ENCODE measurements at places on chromosomes 5 and 9.

GRCh38 chr5:173247041-173247440 lies 12.0 kb upstream of the NKX2-5 start:
- DNase-seq, result no peak

GRCh38 chr9:134366223-134367031 lies 40.2 kb downstream of the RXRA start:
- no peak for DNase-seq

DNA sequence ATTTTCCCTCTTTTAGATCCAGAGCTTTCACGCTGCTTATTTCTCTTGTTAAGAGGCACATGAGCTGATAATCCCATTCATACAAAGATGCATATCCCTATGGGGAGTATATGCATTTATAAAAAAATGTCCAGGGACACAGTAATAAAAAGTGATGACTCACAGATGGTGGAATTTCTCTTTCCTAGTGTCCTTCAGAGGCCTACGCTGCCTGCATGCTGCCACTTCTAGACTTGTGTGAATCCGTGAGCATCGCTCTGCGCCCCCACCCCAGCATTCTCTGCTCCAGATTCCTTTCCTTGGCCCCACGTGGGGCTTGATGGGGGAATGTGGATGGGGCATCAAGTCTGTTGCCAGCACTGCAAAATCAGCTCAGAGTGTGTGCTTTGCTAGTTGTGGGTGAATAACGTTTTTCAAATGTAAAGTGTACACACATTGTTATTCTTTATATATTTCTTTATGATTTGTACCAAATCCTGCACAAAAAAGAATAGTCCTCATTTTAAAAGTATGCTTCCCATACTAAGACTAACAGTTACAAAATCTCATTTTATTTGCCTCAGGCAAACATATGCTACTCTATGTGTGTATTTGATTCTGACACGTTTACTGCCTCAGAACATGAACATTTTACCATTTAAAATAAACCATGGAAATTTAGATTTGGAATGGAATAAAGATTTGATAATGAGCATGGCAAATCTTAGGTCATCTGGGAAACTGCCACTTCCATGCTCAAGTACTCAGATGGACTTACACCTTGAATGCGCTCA lies 22.4 kb upstream of the RASGRF2 start:
- DNase-seq, result no peak

DNA sequence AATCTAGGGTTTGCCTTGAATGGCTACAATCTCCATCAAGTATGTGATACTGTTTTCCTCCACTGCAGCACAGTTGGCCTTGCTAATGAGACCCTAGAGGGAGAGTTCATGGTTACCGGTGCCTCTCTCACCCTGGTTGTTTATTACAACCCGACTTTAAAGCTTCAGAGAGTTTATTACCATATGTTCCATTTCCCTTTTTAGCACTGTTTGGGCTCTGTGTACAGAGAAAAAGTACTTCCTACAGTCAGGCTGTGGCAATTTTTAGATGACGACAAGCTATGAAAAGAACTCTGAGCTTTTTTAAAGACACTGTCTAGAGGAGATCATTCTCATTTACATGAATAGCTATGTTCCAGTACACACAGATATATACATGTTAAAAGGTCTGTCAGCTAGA lies 48.8 kb upstream of the PLCXD3 start:
- DNase-seq, result no peak

DNA sequence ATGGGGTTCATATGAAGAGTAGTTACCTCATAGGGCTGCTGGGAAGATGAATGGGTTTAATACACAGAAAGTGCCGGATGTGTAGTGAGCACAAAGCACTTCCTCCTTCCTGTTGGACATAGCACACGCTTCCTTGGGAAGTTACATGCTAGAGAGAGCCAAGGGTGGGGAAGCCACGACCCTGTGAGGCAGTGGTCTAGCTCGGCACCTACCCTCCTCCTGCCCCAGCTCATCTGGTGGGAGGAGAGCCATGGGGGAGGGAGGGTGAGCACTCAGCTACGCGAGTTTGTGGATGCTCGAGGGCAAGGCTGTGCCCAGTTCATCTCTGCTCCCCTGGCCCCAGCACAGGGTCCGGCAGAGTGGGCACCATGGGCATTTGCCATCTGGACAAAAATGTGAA lies 43.6 kb upstream of the NEK6 start:
- DNase-seq, result no peak

- no peak for DNase-seq
Observed at GRCh38 chr5:39120052-39120420, 45.8 kb upstream of the RICTOR start.

DNA sequence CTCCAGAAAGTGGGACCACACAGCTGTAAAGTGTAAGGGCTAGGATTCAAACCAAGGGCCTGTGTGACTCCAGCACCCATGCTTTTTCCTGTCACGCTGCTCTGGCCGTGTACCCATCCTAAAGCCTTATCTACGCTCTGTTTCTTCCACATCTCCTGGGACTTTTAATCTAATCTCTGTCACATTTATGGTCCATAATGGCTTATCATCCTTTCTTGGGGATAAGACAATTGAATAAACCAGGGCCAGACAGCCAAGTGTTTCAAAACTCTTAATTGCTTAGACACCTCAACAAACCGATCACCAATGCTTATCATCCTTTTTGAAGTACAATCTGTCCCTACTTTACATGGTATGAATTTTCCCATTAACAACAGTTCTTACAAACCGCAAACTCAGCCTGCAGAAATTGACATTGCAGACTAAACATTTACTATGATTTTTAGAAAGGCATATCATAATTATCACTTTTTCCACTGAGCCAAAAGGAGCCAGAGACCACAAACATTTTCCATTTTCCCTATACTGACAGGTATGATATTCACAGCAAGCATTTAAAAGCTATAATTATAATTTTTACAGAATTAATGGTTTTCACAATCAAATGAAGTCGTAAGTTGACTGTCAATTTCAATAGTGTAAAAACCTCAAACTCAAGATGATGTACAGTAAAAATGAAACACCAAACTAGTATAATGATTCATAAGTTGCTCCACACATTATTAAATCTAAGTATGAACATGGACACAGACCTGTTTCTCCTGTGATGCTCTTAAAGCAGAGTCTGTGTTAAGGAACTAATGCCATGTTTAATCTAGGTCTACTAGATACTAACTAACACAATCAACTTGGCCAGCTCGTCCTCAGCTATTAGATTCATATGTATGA lies 99.5 kb downstream of the FBXW11 start:
- no peak for DNase-seq

GRCh38 chr9:96646081-96646991 lies 8.8 kb downstream of the PRXL2C start:
- no peak for DNase-seq

DNA sequence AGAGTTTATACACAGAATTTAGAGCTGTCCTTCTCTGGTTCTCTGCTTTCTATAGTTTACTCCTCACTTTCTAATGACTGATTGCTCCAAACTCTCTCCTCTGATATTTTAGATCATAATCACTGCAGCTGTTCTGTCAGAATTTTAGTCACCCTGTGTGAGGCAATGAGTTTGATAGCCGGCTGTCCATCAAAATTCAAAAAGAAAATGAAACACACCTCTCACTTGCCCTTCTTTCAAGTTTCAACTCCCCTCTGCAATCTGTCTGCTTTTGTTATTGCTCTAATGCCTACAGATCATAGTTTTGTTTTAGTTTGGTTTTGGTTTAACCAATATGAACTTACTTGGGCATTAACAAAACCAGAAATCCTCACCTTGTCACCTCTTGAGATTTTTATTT lies 23.3 kb upstream of the ABLIM3 start:
- DNase-seq, result no peak

- DNase-seq, result no peak
Observed at GRCh38 chr9:98253565-98253964, 1.9 kb downstream of the TBC1D2 start.

DNA sequence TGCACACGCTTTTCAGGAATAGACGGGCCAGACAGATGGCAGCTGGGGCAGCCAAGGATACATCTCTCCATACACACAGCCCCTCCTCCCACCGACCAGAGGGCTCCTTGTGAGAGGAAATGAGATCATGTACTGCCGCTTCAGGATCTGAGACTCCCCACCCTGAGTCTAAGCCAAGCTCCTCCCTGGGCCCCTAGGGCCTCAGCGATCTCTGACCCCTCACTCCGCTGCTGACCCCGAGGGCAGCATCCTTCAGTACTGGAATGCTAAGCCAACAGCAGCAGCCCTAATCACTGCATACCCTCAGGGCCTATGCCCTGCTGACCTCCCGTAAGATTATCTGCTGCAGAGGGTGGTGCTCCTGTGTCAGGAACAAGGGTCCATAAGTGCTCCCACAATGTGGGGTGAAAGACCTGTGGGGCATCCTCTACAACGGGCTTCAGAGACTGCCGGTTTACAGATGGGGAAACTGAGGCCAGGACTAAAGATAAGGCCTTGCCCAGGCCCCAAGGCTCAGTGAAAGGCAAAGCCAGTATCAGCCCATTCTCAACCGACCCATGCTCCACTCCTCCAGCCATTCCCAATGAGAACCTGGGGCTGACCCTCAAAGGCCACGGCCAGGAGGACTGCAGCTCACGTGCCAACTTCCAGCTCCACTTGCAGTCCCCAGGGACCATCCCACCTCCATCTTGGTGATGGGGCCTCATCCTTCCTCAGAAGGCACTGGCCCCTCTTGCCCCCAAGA lies 37.5 kb downstream of the BICD2 start:
- DNase-seq, result no peak

- no peak for DNase-seq
Observed at GRCh38 chr5:141420855-141421488, at the start of gene PCDHGA11. Gene PCDHGA11 (plus strand): TSS chr5:141421051. CDS start chr5:141421228, 177 bp downstream.

DNA sequence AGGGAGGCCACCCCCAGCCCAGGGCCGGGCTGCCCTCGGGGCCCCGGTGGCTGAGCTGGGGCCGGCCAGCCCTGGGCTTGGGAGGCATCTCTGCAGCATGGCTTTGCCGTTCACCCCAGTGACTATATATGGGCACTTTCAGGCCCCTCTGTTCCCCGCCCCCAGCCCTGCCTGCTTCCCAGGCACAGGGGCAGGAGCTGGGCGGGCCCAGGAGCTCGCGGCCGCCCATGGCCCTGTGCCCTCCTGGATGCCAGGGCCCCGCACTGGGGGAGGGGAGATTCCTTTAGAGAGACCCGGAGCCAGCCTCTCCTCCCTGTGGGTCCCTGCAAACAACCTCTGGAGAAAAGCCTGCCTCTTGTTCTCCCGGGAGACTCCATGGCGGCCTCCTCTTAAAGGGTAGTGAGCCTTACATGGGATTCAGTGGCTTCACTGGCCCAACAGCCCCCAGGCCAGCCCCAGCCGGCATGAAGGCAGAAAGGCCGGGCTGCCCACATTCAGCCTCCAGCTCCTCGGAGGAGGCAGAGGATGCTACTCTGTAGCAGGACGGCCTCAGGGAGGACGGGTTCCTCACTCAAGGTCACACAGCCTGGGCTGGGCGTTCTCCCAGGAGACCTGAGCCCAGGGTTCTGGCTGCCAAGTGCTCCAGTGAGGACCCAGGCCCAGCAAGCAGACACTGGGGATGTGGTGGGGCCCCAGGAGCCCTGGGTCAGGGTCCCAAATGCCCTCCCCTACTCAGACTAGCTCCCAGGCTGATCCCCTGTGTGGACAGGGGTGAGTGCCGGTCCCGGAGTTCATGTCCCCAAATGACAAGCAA lies 4.1 kb downstream of the NACC2 start:
- DNase-seq, result no peak

DNA sequence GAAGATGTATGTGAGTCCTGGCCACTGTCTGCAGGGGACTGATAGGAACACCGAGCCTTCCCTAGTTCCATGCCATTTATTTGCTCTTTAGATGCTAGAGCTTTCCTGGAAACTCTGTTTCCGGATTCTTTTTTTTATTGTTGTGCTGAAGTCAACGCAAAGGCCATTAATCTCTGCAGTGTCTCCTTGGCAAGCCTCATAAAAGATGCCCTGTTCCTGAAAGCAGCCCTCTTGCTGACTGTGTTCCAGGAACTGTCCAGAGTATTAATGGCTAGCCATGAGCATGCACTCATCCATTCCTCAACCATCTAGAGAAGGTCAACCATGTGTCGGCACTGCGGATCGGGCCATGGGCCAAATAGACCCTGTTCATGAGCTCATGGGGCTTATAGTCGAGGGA lies 42.9 kb upstream of the SMAD5 start:
- no peak for DNase-seq

DNA sequence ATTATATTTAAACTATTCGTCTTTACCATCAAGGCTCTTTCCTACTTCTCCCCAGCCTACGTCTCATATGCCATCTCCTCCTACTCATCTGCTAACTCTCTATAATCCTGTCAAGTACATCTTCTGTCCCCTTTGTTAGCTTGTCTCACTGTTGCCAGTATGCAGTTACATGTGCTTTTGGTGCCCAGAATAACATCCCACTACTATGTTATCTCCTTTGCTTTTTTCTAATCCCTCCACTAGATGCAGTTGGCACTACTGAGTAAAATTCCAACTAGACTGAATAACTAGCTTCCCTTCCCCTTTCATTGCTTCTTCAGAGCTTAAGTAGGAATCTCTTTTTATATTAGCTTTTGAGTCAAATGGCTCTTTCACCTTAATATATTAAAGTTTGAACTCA lies 3.0 kb upstream of the ARRDC3 start:
- DNase-seq, result no peak

- no peak for DNase-seq
Observed at GRCh38 chr5:68999181-68999580, 94.6 kb upstream of the SLC30A5 start.

All from stimulated activated CD8-positive, alpha-beta memory T cell treated with anti-CD3 and anti-CD28 coated beads, Interleukin-15, amount 100 ng/mL, for 48 hours (primary cell).